Memory B cell (primary cell): ENCODE measurements at places on chromosomes 7 and 10.

GRCh38 chr10:72069751-72070526 lies 18.4 kb downstream of the SPOCK2 start:
- DNase-seq, result no peak

- DNase-seq, result no peak
Observed at GRCh38 chr7:153091477-153091876, 331.9 kb downstream of the ACTR3B start.

DNA sequence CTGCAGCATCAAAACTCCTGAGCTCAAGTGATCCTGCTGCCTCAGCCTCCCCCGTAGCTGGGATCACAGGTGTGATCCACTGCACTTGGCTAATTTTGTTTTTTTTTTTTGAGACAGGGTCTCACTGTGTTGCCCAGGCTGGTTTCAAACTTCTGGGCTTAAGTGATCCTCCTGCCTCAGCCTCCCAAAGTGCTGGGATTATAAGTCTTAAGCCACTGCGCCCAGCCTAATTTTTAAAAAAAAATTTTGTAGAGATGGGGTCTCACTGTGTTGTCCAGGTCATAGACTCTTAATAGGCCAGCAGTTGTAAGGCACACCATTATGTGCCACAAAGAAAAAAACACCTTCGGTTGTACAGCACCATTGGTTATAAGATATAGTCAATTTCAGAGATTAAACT lies 122.4 kb downstream of the MAPK8 start:
- no peak for DNase-seq

- no peak for DNase-seq
Observed at GRCh38 chr10:114379631-114380041, 24.7 kb downstream of the AFAP1L2 start.

GRCh38 chr10:100653957-100654781 lies 91.2 kb upstream of the PAX2 start:
- no peak for DNase-seq

DNA sequence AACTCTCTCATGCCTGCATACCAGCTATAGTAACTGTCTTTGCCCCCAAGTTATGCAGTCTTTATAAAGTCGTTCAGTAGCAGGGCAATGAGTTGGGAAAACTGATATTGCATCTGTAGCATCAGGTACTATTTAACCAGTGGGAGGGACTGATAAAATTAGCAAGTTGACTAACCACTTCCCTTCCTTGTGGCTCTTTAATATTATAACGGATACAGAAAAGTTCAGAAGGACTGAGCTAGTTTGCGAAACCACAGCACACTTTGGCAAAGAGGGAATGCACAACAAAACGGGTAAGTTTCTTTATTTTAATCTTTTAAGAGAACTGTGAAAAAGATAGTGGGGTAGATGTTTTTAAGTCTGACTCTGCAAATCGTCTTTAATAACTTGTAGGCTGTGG lies 205.3 kb upstream of the HDAC9 start:
- DNase-seq, result no peak

DNA sequence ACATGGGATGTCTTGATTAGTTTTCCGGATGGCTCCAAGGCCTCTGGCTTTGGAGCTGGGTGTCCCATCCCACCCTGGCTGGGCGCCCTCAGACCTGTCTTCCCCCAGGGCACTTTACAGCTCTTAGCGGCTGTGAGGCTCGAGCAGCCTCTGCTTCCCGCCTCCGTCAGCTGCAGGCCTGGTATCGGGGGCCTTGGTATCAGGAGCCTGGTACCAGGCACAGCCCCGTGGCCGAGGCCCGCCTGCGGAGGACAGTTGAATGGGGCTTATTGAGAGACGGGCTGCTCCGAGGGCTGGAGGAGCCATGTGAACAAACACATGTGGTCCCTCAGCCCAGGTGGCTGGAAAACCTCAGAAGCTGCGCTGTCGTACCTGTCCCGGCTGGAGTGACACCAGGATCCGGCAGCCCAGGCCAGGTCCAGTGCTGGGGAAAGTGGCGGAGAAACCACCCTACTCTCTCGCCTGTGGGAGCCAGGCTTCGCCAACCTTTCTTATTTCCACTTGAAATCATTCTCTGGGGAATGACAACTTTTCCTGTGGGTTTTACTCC lies 23.9 kb upstream of the AP5Z1 start:
- no peak for DNase-seq

DNA sequence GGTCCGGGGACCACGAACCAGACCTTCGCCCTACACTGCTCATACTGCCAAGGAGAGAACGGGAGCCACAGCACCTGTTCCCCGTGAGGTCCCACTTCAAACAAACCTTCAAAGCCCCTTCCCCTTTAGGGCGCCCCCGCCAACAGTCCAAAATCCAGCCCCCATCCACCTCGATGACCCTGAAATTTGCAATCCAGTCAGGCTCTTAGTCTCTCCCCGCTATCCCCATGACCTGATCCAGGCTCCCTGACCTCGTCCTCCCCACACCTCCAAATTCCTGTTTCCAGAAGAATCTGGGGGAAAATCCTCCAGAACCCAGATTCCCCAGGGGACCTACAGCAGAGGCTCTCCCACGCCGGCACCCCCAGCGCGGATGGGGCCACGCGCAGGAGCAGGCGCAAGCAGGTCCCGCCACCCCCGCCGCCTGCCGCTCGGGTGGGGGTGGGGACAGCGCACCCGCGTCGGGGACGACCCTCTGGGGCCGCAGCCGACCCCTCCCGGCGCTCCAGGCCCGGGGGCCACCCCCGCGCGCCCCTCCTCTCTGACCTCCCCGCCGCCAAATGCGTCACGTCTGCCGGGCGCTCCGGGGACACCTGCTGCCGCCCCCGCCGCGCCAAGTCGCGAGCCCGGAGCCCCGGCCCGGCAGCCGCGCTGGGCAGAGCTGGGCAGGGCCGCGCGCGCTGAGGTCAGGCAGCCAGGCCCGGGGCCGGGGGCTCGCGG lies 753 bp downstream of the CAMK2B start:
- no peak for DNase-seq

GRCh38 chr7:105805447-105806019 lies 70.9 kb downstream of the ATXN7L1 start:
- DNase-seq, result no peak

DNA sequence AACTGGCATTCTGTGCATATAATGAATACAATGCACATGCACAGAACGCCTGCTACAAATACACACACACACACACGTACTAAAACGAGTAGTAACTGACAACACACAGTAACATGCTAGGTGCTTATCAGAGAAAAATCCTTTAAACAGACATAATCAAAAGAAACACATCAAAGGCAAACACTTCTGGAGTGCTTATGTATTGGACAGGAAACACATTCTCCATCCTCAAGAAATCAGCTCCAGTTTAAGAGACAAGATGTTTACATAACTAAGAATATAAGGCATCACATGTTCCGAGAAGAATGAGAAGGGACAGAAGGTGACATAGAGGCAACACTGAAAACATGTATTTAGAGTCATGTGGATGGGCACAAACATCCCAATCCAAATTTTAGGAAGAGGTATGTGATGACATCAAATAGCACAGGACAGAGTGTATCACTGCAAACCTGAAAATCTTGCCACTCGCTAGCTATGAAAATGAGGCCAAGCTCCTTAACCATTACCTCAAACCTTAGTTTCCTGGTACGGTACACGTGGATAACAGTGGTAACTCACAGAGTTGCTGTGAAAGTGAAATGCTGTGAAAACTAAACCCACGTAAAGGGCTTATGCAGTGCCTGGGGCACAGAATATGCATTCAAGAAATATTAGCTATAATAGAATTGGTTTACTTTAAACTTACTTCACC lies 619.6 kb downstream of the PARD3 start:
- DNase-seq, result no peak

DNA sequence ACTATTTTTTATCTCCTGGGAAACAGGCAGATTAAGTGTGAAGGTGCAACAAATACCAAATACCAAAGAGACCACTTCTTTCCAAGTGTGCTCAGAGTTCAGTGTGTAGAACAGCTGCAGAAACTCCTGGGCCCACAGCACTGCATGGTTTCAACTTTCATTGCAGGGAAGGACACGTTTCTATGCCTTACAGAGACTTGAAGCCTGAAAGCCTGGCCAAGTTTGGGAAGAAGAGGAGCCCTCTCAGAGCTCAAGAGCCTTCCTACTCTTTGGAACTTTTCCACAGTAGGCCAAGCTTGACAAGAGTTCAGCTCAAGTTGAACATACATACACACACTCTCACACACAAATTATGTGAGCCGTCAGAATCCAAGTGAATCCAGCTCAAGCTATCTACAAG lies 2.5 kb downstream of the HOXA4 start:
- DNase-seq, result no peak

DNA sequence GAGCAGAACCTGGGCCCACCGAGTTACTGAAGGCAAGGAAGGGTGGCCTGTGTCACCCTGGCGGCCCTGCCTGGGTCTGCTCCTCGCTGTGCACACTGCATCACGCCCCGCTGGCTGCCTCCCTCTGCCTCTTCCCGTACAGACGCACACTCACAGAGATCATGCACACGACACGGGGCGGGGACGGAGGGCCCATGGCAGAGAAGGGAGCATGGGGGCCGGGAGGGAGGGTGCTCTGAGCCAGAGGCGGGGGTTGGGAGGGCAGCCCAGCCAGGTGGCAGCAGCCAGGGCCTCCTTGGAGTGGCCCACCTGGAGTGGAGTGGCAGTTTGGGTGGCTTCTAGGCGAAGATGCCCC lies 16.6 kb downstream of the BUD23 start:
- no peak for DNase-seq

DNA sequence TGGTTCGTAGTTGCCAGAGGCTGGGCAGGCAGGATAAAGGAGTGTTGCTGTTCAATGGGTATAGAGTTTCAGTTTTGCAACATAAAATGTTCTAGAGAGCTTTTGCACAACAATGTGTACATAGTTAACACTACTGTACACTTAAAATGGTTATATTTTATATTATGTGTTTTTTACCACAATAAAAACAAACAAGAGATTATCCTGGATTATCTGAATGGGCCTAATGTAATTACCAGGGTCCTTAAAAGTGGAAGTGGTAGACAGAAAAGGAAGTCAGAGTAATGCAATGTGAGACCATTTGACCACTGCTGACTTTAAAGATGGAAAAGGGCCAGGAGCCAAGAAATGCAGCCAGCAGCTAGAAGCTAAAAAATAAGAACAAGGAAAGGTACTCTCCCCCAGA lies 159.7 kb downstream of the SGMS1 start:
- no peak for DNase-seq

DNA sequence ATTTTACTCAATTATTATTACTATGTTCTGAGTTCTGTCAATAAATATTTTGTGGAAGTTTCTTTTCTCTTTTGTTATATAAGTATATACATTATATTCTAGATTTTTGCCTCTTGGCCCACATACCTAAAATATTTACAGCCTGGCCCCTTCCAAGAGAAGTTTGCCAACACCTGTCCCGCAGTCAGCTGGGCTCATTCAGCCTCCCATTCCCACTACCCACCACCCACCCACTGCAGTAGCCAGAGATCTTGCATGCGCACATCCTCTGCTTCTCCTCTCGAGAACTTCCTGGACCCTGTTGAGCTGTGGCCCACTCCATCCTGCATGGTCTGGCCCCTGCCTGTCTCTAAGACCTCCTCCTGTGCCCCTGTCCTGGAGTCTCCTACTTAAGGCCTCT lies 33.6 kb downstream of the WIPF3 start:
- DNase-seq, result no peak

DNA sequence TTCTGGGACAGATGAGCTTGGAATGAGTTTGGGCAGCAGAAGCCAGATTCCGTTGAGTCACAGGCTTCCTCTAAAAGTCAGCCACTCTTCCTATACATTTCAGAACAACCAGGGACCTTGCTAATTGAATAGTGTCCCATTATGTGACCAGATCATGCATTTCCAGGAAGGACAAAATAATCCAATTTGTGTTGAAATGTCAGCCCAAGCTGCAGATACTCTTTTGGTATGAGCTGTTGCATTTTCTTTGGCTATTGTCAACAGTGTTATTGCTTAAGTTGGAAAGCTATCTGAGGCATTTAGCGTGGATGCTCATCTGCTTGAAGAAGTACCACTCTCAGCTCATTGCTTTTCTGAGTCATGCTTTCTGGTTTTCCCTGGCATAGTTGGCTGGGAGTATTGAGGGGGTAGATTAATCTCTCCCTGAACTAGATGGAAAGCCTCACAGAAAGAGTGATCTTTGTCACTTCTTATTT lies 223.7 kb upstream of the HABP2 start:
- no peak for DNase-seq

- no peak for DNase-seq
Observed at GRCh38 chr10:43026039-43026973, 50.6 kb upstream of the RET start.

- no peak for DNase-seq
Observed at GRCh38 chr7:83161186-83161585, 1.5 kb downstream of the PCLO start.

GRCh38 chr7:140062118-140062527 lies 628 bp downstream of the PARP12 start:
- peak; percentile 59 for DNase-seq

DNA sequence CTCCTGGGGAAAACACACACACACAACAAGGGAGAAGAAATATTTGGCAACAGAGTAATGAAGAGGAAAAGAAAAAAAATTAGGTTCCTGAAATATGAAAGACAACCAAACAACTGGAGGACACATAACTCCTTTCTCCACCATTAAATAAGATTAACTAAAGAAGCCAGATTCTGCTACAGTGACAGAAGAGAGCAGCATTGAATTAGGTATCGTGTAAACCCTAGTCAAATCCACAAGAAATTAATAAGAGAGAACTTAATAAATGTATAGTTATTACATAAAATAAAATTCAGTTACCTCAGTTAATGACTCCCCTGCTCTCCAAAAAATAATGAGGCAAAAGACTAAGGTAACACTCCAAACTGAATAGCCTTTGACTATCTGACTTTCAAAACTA lies 306.7 kb downstream of the CRPPA start:
- DNase-seq, result no peak

DNA sequence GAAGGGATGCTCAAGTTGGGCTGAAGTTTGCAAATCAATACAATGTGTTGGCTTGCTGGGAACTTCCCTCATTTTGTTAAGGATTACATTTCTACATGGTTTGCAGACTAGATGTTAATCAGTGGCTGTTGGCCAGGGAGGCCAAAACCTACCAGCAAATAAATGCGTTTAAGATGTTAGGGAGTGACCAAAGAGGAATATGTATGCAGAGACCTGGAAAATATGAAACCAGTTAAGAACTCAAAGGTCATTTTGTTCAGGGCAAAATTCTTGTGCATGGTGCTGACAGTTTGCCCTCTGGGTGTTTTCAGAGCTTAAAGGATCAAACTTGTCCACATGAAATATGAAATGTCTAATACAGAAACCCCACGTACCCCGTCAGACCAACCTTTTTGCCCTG lies 30.3 kb downstream of the GATA3 start:
- no peak for DNase-seq

GRCh38 chr10:67763499-67764011 lies 67.6 kb upstream of the CTNNA3 start:
- DNase-seq, result peak; percentile 73

- no peak for DNase-seq
Observed at GRCh38 chr10:57807906-57808305, 459.8 kb downstream of the IPMK start.

- DNase-seq, result no peak
Observed at GRCh38 chr7:47867286-47867685, 81.0 kb downstream of the PKD1L1 start.

GRCh38 chr7:25786936-25787335 lies 365.1 kb upstream of the NFE2L3 start:
- no peak for DNase-seq

- peak; percentile 25 for DNase-seq
Observed at GRCh38 chr10:119595676-119596515, 868 bp downstream of the TIAL1 start.

GRCh38 chr10:94037286-94037685 lies 43.6 kb downstream of the PLCE1 start:
- DNase-seq, result no peak
